ENCODE measurements at places on chromosomes 4 and X.

GRCh38 chr4:82852751-82853285, 38.1 kb downstream of the SEC31A start:
- no peak for DNase-seq

GRCh38 chr4:148305751-148306150, 136.5 kb downstream of the NR3C2 start:
- DNase-seq = no peak

DNA sequence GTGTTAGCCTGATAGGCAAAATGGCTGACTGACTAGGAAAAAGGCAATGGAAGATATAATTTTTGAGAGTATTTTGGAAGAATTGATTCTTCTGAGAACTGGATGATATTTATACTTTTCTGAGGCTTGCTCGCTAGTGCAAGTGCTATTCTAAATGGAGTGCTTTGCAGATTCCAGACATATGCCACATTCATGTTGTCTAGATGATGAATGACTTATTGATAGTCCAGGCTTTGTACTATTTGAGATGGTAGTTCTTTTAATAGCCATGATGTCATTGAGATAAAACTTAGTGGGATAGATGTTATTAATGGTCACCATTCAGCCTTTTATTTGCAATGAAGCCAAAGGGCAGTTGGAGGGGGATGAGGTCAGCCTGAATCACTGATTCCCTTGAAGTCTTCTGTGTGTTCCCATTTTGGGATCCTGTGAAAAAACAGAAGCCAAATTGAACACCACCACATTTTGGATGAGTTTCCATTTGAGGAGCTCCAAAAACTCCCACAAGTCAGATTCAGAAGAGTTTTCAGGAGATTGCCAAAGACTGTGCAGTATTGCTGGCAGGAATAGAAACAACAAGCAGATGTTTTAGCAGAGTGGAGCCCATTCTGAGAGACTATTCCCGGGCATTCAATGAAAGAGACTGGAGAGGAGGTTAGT, 184.1 kb downstream of the IL1RAPL2 start:
- no peak for DNase-seq

DNA sequence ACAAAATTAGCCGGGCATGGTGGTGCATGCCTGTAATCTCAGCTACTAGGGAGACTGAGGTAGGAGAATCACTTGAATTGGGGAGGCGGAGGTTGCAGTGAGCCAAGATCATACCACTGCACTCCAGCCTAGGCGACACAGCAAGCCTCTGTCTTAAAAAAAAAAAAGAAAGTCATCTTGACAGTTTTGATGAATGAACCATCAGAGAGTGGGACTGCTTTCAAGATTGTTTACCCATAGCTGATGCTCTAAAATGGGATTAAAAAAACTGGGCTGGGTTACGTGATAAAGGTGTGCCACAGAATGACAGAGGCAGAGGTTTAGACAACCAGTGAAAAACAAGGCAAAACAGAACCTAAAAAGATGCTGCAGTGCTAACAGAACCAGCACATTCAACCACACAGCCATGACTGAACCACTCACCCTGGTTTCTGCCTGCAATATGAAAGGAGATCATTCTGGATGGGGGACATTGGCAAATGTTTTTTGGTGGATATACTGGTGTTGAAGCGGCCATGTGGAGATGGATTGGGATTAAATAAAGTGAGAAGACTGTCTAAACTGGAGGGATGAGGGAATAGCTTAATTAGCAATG, 22.2 kb downstream of the GPAT3 start:
- DNase-seq = no peak

DNA sequence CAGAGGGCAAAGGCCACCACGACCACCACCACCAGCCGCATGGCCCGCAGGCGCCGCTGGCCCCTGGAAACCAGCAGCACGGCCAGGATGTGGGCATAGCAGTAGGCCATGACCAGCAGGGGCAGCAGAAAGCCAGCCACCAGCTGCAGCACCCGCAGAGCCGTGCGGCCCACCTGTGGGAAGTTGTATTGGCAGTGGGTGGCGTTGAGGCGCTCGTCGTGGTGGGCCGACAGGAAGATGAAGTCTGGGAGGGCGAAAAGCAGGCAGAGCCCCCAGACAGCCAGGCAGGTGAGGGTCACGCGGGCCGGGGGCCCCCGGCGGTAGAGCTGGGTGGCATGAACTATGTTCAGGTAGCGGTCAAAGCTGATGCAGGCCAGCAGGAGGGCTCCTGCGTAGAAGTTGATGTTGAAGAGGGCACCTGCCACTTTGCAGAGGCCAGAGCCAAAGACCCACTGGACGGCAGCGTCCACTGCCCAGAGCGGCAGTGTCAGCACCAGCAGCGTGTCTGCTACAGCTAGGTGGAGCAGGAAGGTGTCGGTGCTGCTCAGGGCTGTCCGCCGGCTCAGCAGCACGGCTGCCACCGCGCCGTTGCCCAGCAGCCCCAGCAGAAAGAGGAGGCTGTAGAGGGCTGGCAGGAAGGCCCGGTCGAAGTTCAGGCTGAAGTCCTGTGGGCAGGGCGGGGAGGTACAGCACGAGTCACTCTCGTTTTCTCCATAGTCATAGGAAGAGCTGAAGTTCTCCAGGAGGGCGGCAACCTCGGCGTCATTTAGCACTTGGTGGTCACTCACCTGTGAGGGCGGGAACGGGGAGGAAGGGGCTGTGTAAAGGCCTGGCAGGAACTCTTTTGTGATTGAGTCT, 1.4 kb downstream of the CXCR3 start:
- no peak for DNase-seq

GRCh38 chr4:176729489-176729888, 63.2 kb downstream of the VEGFC start:
- no peak for DNase-seq

GRCh38 chr4:106301393-106302061, 14.5 kb downstream of the TBCK start:
- no peak for DNase-seq

DNA sequence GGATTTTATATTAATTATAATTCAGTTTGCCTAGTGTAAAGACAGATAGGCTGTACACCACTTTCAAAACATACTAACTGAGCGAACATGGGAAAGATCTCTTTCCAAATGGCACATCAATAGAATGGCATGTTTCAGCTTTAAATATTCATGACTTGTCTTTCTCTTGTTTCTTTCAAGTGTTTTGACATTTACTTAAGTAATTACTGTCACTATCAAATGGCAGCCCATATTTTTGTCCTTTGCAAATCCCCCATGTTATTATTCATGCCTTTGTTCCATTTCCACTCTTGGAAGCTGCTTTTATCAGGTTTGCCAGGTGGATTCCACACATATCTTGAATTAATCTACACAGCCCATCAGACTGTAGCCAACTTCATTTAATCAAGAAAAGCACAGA, 89.2 kb upstream of the GLRA2 start:
- no peak for DNase-seq

GRCh38 chrX:113136836-113137235, 296.2 kb upstream of the AMOT start:
- no peak for DNase-seq

DNA sequence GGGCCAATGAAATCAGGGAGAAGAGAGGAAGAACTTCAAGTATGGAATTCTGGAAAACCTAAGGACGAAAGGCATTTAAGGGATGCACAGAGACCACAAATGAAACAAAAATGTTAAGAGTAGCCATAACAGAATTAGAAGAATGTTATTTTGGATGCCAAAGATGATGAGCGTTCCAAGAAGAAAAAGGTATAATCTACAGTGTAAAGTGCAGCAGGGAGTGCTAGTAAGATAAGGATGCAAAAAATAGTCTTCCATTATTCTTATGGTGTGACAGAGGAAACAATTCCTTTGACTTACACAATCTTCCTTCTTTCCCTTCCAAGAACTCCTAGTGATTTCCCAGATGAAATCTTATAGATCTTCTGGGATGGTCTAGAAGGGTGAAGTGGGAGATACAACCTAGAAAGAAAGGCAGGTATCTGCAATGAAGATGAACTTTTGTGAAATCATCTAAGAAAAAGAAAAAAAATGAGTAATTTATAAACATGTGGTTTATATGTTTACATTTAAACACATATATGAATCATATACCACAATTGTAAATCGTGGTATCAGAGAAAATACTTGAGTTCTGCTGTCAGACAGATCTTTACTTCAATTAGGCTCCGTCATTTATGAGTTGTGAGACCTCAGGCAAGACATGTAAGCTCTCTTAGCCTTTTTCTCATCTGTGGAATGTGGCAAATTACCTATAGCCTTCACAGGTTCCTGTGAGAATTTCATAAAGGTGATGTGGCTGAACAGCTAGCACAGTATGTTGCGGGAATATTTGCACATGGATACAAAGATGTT, 8.1 kb downstream of the MORF4L2 start:
- DNase-seq = no peak

- no peak for DNase-seq
Measured at GRCh38 chrX:68671221-68671620, 23.8 kb downstream of the STARD8 start.

GRCh38 chrX:94937491-94937890, 1263.5 kb downstream of the FAM133A start:
- no peak for DNase-seq

GRCh38 chr4:112938461-112939058, 110.9 kb upstream of the ANK2 start:
- DNase-seq = no peak

- DNase-seq = no peak
Measured at GRCh38 chrX:68599256-68600152, 48.0 kb upstream of the STARD8 start.

DNA sequence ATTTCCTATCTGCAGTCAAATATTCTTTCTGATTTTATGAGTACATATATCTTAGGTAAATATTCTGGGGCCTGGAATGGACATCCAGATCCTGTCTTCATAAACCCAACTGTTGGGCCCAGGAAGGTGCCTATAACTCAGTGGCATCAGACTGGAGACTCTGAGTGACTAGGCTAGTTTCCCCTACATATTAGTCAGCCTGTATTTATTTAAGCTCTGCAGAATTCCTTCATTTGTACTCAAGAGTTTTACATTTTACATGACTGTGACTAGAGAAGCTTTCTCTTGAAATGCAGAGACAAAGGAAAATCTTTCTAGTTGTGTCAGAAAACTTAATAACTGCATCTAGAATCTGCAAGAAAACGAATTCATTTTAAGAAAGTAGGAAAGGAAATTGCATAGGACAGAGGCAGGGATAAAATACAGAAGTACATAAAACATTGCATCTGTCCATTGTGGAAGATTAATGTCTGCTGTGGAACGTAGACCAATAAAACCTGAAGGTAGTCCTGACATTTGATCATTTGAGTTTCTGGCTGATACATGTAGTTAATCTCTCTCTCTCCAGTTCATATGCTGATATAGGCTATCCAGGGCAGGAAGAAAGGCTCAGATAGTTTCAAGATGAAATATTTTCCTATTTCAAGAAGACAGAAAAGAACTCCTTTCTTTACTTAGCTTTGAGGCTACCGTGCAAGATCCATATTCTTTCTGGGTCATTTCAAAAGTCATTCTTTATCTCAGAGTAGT, 78.2 kb downstream of the OPHN1 start:
- no peak for DNase-seq

GRCh38 chrX:19964017-19964710, 26.7 kb downstream of the BCLAF3 start:
- no peak for DNase-seq

DNA sequence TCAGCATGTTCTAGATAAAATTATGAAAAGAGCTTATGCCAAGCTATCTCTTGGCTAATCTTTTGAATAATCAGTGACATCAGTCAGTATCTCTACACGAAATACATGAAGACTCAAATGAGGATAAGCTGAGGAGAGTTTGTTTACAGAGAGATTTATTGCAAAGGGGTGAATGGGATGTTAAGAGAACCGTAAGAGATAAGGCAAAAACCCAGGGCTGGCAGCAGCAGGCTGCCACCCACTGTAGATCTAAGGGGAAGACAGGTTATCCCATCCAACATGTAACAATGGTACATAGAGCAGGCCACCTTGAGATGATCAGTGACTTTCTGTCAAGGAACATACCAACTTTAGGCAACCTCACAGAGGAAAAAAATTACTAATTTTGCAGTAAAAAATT, 432.1 kb upstream of the NR3C2 start:
- DNase-seq = no peak

- DNase-seq = no peak
Measured at GRCh38 chr4:81746071-81746470, 274.4 kb upstream of the RASGEF1B start.

DNA sequence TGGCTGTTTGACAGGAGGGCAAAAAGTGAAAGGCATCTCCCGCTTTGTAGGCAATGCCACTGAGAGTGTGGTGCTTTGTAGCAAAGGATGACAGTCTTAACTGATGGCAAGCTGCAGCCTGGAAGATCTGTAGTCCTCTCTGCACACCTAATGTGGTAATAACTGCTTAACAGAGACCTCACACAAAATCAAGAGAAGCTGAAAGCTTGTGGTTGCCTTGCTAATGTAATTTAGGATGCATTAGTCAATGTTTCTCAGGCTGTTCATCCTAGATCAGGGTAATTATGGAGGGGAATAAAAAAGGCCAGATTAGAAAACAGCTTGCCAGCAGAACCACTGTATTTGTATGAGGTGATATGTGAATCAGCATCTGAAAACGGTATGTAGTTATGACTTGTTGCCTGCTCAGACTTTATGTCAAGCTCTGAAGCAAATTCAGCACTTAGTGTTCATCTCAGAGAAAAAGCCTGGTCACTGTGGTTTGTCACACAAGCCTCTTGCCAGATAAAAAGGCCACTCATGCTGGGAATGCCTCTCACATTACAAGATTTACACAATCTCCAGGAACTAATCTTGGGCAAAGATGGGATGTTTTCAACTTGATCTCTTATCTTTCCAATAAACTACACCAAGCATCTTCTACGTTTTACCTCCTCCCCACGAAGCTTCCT, 130.8 kb downstream of the ENOX2 start:
- no peak for DNase-seq

DNA sequence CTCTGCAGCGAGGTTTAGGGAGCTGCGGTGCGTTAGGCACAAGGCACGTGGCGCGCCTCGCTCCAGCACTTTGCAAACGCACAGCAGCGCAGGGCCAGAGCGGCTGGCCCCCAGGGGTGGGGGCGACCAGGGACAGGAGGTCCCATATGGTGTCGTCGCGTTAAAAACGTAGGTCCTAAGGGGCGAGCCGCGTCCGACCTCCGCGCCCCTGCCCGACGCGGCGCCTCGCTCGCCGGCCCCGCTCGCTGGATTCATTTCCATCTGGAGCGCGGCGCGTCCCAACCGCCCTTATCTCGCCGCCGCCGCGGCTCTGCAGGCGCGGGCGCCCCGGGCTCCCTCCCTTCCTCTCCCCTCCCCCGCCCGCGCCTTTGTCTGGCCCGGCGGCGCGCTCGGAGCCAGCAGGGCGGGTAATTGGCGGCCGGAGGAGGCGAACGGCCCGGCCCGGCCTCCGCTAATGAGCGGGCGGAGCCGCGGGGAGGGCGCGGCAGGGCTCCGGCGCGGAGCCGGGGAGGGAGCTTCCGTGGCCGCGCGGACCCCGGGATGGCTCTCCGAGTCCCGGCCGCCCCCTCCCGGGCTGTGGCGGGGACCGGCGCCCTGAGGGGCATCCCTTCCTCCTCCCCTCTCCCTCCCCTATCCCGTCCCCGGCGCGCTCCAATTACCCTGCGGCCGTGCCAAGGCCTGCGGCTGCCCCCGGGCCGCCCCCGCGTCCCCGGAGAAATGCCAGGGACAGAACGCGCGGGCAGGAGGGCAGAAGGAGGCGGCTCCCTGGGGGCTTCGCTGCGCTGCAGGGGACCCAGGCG, 409.0 kb downstream of the BCOR start:
- DNase-seq = no peak

Data from stimulated activated CD4-positive, alpha-beta T cell treated with anti-CD3 and anti-CD28 coated beads, Interleukin-1b, Interleukin-23, amount 100 ng/mL, for 1 hour (primary cell).